ENCODE measurements at places on chromosomes 16 and 17.

- no peak for DNase-seq
Measured at GRCh38 chr16:72985995-72986394, 61.9 kb downstream of the ZFHX3 start.

GRCh38 chr17:63550817-63551639 lies 751 bp downstream of the DCAF7 start:
- DNase-seq: no peak

DNA sequence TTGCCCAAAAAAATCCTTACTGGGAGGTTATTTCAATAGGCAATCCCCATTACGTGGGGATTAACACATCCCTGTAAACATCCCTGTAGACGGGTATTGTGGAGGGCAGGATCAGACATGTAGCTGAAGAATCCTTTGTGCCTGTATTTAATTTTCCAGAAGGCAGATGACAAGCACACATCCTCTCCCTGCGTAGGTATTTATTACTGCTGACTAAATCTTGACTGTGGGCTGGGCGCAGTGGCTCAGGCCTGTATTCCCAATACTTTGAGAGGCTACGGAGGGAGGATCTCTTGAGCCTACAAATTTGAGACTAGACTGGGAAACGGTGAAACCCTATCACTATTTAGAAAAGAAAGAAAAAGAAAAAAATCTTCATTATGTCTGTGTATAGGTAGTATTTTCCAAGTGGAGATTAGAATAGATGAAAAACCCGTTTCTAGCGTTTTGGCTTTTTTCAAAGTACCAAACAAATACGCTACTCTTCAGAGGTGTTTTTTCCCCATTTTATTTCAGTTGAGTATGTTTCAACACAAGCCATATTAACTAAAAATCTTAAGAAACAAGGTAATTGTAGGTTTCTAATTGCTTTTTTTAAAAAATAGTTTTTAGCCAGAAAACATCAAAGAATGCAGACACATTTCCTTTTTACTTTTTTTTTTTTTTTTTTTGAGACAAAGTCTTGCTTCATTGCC lies 1.5 kb upstream of the MARF1 start:
- DNase-seq: no peak

DNA sequence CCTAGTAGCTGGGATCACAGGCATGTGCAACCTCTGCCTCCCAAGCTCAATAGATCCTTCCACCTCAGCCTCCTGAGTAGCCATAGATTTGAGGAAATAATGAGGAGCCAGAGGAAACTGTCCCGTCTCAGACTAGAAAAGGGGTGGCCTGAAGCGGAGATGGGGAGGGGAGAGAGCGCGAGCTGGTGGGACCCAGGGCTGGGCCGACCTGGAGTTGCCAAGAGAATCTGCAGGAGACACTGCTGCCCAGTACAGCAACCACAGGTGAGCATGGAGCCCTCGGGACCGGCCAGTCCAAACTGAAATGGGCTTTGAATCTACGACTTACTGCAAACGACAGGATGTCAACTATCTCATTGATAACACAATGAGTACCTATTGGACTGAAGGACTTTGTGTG lies 24.3 kb downstream of the CD300A start:
- no peak for DNase-seq

GRCh38 chr17:1398931-1399678 lies 917 bp downstream of the YWHAE start:
- DNase-seq: peak; percentile 49

GRCh38 chr17:10053782-10054540 lies 144.4 kb downstream of the GAS7 start:
- DNase-seq: no peak

GRCh38 chr17:35433075-35433894 lies 985 bp upstream of the SLFN12 start:
- DNase-seq: peak; percentile 70

DNA sequence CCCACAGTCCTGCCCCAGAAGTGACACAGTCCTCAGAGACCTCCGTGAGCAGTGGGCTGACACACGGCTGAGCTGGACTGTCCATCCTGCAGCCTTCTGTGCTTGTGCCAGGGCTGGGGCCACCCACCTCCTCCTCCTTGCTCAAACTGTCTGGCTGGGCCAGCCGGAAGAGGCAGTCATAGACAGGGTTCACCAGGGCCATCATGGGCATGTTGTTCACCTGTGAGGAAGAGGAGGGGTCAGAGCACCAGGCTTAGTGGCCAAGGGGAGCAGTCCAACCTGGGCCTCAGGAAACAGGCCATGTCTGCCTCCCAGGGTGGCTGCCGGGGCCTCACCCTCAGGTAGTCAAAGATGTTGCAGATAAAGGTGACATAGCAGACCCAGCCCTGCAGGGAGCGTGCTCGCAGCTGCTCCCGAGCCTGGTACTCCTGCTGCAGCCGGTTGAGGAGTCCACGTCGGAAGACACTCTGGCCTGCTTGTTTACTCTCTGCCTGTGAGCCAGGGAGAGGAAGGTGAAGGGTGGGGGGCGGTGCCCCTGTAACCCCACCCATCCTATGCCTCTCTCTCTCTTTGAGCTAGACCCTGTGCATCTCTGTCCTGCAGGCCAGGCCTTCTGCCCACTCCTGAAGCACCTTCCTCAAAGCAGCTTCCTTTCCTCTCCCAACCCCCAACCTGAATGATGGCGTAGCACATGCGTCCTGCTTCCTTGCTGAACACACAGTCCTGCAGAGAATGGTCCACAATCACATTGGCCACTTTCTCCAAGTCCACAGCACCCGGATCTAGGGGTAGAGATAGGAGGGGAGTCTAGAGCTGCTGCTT lies 3.4 kb downstream of the MIF4GD start:
- DNase-seq: no peak
